ENCODE measurements at places on chromosomes 3 and 15.

DNA sequence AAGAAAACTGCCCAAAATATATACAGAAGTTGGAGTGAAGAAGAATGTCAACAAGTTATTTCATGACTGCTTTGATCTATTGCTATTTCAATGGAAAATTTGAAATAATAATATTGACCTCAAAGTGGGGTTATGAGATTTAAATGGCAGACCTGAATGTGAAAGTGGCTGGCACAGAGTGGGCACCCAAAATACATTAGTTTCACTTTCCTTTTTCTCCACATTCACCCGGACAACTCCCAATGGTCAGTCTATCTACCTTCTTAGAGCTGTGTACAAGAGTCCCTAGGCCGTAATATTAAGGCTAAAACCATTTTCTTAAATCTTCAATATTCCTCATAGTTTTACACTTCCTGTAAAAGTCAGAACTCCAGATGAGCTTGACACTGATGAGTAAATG is 61.6 kb upstream of the ETV5 start:
- no peak for DNase-seq

- DNase-seq = no peak
Measured at GRCh38 chr3:115520651-115521245, 102.6 kb upstream of the GAP43 start.

DNA sequence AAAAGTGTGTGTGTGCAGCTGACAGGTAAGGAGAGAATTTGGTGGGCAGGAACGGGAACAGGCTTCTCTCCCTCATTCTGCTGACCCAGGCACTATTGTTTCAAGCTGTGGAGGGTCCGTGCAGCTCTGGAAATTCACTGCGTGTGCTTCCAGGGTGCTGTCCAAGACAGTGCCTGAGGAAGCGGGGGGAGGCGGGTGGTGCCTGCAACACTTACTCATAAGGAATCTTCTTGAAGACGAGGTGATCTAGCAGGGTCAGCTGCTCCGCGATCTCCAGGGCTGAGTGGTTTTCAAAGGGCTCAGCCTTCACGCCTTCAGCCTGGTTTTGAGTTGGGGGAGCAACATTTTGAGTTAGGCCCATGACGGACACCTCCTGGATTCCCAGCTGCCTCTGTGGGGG is 46.6 kb upstream of the CTSH start:
- no peak for DNase-seq

GRCh38 chr3:148428862-148429605 is 268.7 kb upstream of the AGTR1 start:
- DNase-seq = no peak

DNA sequence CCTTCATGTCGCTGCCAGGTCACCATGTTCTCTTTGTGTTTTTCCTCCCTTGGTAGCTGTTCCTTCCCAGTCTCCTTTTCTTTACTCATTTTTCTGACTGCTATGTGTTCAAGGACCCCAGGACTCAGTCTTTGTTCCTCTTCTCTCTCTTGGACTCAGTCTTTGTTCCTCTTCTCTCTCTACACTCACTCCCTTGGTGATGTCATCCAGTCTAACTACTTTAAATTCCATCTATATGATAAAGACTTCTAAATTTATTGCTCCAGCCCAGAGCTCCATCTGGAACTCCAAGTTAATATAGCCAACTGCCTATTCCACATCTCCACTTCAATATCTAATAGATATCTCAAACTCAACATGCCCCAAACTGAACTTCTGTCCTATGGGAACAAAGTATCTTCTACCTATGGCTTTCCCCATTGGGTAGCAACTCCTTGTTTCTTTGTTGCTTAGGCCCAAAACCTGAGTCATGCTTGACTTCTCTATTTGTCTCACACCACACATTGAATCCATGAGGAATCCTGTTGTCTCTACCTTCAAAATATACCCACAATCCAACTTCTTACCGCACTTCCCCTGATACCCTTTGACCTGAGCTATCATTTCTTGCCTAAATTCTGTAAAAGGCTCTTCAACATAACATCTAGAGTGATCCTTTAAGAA is 4.9 kb upstream of the DYNC1LI1 start:
- no peak for DNase-seq

- no peak for DNase-seq
Measured at GRCh38 chr3:133328373-133328772, 71.5 kb upstream of the BFSP2 start.

DNA sequence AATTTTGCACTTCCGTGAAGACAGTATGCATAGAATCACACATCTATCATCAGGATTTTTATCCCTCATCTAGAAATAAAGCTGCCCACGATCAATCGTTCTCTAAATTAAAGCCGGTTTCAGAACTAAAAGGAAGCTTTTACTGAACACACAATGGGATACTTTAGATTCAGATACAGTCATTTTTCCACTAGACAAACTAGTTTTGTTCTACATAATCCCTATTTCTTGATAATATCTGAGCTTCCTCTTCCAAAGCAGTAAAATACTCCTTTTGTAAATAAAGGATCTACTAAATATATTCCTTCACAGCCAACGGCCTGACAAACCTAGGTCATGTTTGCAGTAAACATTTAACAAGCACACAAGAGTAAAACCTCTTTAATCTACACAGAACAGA is 2.0 kb upstream of the GANC start:
- DNase-seq = no peak

GRCh38 chr3:98602078-98602678 is 8.8 kb upstream of the CPOX start:
- DNase-seq = no peak

GRCh38 chr3:141452045-141452444 is 34.8 kb upstream of the RASA2 start:
- no peak for DNase-seq

DNA sequence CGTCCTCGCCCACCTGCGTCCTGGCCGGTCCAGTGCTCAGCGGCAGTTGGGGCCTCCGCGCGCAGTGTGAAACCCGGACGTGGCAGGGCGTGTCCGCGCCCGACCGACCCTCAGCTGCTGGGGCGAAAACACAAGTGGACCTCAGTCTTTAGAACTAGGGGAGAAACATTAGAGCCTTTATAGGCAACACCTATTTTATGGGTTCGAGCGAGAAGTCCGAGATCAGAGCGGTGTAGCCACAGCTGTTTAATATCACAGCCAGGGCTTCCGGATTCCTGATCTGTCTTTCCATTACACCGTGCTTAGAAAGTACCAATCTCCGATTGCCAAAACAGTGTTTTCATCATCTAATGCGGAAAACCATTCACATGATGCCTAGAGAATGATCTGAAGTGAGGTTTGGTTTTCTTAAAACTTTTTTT is 506 bp downstream of the RAD51 start:
- DNase-seq = no peak

DNA sequence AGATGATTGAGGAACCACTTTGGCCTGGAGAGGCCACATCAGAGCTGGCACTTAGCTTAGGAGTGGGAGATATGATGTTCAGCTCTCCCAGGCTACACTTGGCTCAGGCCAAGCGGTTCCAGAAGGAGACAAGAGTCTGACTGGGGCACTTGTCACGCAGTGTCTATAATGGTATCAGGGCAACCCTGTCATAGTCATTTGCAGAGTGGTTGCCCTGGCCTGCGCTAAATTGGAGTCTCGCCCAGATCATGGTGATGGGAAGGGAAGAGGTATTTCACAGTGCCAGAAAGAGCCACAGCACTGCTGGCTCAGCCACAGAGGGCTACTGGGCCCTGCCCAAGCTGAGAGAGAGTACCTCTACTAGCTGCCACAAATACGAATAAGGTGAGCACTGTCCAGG is 186.9 kb upstream of the CRBN start:
- no peak for DNase-seq
